ENCODE measurements at places on chromosomes 3 and 15.

- DNase-seq: no peak
Observed at GRCh38 chr3:73727117-73727821, 102.5 kb upstream of the PDZRN3 start.

DNA sequence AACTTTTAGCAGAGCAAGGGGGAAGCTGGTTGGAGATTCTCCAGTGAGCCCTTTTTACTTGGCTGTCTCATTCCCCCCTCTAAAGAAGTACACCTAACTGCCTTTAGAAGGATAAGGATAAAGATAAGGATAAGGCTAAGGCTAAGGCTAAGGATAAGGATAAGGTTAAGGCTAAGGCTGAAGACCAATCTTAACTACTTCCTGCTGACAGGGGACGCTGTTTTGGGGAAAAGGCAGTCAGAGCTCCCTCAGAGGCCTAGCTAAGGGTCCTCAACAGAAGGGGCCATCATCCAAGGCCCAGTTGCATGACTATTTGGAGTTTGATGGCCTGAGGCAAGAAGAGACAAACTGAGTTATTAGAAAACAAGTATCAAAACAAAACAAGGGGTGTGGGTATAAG, 94.3 kb upstream of the ARPP21 start:
- no peak for DNase-seq

GRCh38 chr15:45892182-45892581, 257.4 kb downstream of the SQOR start:
- DNase-seq: no peak

- no peak for DNase-seq
Observed at GRCh38 chr15:47246317-47246716, 471.0 kb upstream of the SEMA6D start.

DNA sequence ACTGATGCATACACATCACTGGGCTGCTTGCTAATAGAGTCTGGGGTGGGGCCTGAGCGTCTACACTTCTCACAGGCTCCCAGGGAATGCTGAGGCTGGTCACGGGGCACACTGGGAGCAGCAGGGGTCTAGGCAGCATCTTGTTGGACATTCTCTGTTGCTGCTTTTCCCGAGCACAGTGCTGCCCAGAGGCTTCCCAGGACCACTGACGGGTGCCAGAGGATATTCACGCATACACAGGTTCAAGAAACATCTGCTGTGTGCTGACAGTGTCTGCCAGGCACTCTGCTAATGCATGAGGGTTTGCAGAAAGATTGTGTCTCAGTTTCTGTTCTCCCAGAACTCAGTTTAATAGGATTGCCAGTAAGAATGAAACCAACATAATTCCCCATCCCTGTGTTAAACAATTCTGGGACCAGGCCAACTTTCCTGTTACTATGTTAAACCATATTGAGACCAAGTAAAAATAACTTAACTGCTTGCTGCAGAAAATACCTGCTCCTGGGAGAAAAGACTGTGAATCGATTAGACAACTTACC, 23.9 kb upstream of the BCL2L10 start:
- DNase-seq: no peak

GRCh38 chr15:77988347-77989295, 88.9 kb downstream of the TBC1D2B start:
- no peak for DNase-seq

DNA sequence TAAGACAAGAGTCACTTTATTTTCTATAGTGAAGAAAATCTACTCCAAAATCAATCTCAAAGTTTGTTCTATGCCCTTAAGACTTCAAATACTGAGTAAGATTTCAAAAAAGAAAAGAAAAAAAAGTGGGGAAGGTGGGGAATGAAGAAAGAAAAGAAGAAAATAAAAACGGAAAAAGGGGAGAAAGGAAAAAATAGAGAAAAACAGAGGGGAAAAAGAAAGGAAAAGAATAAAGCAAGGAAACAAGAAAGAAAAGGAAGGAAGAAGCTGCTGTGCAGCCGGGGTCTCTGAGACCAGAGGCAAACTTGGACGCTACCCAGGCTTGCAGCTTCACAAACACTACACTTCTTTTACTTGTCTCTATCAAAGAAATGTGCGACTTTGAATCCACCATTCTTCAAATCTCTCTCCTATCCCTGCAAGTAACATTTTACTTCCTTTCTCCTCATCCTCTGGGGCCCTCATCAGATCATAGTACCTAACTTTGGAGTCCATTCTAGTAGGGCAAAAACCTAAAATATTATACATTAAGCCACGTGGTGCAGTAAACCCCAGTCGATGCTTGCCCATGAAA, 279.8 kb downstream of the FOXP1 start:
- DNase-seq: no peak

- DNase-seq: no peak
Observed at GRCh38 chr15:88725305-88726210, 77.7 kb upstream of the ACAN start.

DNA sequence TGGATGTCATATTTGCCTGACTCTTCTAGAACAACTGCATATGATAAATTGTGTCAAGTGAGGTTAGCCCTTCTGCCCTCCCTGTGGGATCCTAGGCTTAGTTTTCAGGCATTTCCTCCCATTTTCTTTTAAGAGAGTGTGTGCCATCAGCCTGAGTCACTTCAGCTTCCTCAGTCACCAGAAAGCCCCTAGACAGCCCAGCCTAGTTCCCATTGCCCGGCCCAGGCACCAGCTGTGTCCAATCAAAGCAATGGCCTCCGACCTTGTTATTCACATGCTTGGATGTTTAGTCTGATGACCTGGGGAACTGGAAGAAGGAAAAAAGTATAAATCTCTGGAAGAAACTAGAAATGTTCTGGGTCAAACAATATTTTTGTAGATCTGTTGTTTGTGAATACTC, 221.9 kb upstream of the LRIG1 start:
- no peak for DNase-seq

GRCh38 chr15:83292317-83292716, 7.9 kb upstream of the BNC1 start:
- DNase-seq: no peak

DNA sequence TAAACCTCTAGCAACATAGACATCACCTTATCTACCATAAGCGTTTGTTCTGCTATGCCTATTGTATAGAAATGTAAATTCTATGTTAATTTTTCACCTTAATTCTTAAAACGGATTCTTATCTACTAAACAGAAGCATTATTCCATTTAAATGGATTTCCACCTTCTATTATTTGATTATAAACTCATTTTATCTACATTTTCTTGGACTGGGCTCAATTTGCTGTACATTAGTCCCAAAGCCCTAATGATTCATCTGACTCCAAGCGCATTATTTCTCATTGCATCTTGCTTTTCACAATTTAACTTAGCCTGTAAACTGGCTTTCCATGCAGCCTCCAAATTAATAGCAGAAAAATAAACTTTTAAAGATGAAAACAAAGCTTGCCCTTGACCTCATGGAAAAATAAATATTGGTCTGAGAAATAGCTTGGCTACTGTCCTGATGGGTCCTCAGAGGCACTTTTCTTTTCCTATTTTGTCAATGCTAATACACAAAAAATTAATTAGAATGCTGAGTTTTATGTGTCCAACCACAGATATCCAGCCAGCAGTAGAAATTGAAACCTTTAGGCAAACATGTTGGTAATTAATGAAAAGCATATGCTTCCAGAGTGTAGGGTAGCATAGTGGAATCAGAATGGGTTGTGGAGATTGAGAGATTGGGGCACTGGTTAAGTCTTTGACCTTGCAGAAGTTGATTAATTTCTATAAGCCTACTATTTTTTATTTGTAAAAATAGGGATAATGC, 81.4 kb upstream of the CFAP20DC start:
- DNase-seq: no peak

- DNase-seq: no peak
Observed at GRCh38 chr15:51751697-51752683, 593 bp downstream of the TMOD2 start.

- no peak for DNase-seq
Observed at GRCh38 chr3:200758-201325, 4.3 kb downstream of the CHL1 start.

GRCh38 chr3:182673336-182673735, 120.0 kb upstream of the ATP11B start:
- no peak for DNase-seq

- no peak for DNase-seq
Observed at GRCh38 chr3:17581421-17582080, 160.9 kb downstream of the TBC1D5 start.

DNA sequence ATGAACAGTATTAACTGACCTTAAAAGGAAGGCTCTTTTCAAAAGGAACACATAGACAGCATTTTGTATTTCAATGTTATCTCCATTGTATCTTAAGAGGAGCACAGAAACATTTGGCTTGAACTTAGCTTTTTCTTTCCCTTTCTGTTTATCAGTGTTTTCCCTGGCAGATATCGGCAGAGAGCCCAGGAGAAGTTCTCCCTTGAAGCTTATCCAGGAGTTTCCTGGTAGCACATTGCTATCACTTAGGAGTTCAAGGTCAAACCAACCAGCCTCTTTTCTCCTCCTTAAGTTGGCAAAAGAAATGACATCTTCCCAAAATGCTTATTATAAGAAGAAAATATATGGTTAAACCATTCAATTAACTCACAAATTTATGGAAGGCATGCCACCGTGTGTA, 344.6 kb upstream of the UBE2E2 start:
- no peak for DNase-seq

DNA sequence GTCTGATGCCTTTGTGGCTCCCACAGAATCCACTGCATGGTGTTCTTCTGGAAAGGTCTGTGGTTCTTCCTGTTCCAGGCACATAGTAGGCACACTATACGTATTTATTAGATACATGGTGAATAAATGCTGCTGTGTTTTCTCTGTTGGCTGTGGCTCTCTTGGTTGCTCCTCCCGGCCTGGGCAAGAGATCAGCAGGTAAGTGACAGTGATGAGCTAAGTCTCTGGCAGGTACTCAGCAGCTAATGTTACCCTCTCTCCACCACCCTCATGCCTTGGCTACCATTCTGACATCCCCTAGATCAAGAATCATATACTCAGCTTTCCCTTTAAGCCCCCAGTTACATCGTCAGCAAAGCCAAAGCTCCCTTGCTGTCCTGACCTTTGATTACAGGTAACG, 8.4 kb downstream of the SV2B start:
- DNase-seq: no peak

GRCh38 chr3:120341658-120342346, 7.4 kb downstream of the LRRC58 start:
- DNase-seq: no peak

DNA sequence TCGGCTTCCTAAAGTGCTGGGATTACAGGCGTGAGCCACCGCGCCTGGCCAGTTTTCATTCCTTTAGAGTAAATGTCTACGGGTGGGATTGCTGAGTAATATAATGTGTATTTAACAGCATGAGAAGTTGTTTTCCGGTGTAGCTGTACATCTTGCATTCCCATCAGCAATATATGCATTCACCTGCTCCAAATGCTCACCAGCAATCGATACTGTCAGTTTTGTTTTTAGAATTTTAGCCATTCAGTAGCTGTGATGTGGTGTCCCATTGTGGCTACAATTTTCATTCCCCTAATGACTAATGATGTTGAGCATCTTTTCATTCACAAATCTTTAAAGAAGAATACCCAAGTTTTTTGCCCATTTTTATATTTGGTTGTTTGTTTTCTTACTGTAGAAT, 134.8 kb upstream of the RGMA start:
- DNase-seq: no peak

GRCh38 chr15:39106950-39107349, 473.9 kb upstream of the THBS1 start:
- DNase-seq: no peak

DNA sequence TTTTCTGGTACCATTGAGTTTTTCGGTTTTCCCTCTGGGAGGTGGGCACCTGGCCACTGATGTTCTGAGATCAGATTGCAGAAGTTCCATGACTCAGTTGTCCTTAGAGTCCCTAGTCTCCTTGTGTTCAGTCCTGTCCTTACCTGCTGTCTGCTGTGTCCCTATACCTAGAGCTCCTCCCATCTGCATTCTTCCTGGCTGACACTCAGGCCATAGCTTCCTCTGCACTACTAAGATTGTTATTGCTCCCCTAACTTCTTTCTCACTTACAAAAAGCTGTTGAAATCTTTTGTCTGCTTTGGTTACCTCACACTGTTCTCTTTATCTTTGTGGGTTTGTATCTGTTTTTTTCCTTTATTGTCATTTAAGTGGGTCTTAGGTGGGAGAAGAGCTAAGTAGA, 13.2 kb downstream of the USP3 start:
- DNase-seq: no peak

- DNase-seq: no peak
Observed at GRCh38 chr15:31235311-31236183, 91.1 kb upstream of the KLF13 start.

DNA sequence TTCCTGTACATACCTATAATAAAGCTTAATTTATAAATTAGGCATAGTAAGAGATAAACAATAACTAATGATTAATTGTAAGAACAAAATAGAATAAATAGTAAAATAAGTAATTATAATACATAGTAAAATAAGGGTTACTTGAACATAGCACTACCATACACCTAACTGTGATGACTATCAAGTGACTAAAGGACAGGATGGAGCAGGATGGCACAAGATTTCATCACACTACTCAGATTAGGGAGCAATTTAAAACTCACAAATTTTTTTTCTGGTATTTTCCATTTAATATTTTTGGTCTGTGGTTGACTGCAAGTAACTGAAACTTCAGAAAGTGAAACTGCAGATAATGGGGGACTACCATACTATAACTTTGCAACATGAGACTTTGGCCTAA, 14.8 kb downstream of the RFX7 start:
- no peak for DNase-seq

- DNase-seq: peak; percentile 19
Observed at GRCh38 chr15:69973102-69973714, 124.5 kb downstream of the TLE3 start.

DNA sequence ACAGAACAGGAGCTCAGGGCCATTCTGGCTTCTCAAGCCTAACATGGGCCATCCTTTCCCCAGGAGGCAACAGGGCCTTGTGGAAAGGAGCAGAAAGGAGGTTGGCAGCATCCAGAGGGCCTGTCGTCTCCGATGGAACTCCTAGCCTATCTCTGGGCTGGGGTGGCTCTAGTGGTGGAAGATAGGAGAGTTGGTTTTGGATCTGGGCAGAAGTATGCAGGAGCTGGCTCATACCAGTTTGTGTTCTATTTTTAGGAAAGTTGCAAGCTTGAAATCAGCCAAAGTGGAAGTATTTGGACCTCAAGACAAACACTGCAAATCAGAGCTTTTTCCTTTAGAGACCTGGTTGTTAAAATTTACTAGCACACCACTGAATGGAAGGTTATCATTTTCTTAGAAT, 35.4 kb upstream of the XCR1 start:
- DNase-seq: no peak

DNA sequence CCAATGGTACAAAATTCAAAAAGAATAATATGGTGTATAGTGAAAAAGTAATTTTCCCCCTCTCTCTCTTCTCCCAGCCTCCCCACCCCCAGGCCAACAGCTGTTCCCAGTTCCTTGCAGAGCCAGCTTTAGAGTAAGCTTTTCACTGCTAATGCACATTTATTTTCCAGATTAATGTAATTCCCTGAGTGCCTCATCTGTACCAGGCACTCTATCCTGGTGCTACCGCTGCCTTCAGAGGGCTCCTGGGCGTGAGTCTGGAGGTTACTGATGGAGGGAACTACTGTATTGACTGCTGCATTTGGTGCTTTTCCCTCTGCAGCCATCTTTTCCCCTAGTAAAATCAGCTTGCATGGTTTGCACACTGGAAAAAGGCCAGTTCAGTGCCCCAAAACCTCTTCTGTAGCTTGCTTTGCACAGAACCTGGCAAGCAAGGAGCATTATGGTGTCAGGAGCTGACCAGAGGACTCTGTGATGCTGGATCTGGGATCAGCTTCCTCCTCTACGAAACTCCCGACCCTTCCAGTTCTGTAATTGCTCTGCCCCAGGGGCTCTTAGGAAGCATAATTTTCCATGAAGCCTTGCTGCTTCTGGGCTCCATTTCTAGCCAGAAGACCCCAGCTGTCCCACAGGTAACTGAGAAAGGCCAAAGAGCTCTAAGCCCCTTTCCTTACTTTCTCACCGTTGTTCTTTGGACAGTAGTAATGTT, 8.5 kb upstream of the USP3 start:
- DNase-seq: no peak

Measured in stimulated activated CD4-positive, alpha-beta T cell treated with anti-CD3 and anti-CD28 coated beads, Interleukin-4, amount 100 ng/mL, for 48 hours (primary cell).